ENCODE measurements at places on chromosomes 2 and 18. TPM values are rescaled to one million over a fixed set of nuclear protein-coding genes. Genes with fewer than 3 reads are reported as not detected.
A peak's percentile ranks its signal among the peaks of the same experiment; 100 is the strongest.

DNA sequence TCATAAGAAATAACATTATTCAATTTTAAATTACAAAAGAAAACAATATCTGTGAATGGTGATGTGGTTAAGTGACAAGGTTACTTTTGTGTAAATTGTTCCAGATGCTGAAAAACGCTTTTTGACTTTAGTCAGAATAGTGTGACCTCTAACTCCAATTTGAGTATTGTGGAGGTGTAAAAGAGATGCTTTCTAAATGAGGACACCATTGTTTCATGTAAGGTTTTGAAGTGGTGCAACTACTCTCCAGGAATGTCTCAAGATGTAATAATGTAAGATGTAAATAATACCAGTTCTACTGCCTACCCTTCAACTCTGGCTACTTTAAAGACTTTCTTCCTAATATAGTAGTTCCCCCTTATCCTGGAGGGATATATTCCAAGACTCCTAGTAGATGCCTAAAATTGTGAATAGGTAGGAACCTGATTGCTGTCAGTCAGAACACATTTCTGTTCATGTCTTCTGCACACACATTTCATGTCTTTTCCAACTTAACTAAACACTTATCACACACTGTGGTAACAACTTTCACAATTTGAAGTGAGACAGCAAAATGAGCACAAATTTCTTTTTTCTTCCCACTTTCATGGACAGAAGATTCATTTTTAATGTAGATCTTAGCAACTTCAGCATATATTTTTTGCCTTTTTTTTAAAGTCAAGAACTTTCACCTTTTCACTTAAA is 39.1 kb upstream of the PPP1R1C start:
- no peak for DNase-seq

DNA sequence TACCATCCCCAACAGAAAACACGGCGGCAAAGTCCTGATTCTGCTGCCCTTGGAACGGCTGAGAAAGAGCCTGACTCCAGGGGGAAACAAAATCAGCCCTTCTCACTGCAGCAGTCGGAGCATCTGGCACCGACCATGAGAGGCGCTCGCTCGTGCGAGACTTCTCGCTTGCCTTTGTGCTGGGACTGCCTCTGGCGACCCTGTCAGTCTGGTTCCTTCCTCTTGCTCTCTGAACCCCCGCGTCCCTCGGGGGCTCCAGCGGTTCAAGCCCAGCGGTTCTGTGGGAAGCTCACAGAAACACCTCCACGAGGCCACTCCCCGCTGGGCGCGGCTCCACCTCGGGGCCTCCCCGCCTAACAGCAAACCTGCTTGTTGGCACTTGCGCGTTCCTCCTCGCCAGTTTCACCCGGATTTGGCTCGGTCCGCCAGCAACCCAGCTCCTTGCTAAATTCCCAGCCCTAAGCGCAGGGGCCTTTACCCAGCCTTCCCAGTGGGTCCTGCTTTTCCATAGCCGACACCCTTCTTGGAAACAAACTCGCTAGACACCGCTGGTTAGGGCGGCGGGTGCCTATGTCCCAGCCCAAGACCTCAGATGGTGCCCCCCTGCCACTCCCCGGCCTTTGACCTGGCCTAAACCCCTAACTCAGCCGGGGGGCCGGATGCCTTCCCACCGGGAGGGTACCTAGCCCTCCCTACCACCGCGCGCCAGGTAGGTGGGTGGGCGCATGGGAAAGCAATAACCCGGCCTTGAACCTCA is 2.2 kb downstream of the RND3 start:
- DNase-seq: peak; percentile 92

GRCh38 chr2:144414324-144414845 is 105.5 kb downstream of the ZEB2 start:
- peak; percentile 48 for DNase-seq

- no peak for DNase-seq
These were observed 186.5 kb upstream of the HDAC4 start for GRCh38 chr2:239587311-239587731.

GRCh38 chr2:148508878-148509287 is 135.7 kb upstream of the EPC2 start:
- DNase-seq: no peak

DNA sequence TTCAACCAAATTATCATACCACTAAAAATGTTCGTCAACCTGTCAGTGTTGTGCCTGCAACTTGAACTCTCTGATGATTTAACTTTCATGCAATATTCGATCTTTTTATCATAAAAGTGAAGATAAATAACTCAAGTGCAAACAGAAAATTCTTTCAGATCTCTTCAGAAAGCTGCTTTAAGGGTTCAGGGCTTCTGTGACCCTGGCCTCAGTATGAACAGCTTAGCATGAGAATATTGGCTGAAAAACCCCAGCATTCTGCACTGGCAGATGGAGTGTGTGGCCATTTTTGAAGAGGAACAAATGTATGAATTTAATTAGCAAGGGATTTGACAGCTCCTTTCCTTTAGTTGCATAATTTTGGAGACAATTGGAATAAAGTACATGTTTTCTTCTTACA is 851.4 kb upstream of the SOX11 start:
- DNase-seq: no peak

GRCh38 chr18:2254977-2255376 is 316.3 kb downstream of the METTL4 start:
- no peak for DNase-seq

- DNase-seq: no peak
These were observed 71.5 kb upstream of the TTC39C start for GRCh38 chr18:23943104-23943503.

- no peak for DNase-seq
These were observed 43.2 kb upstream of the GLS start for GRCh38 chr2:190837420-190837819.

- no peak for DNase-seq
These were observed 572.3 kb downstream of the IRS1 start for GRCh38 chr2:226227341-226227740.

GRCh38 chr2:8229546-8229986 is 452.3 kb upstream of the ID2 start:
- peak; percentile 70 for DNase-seq

The EGR4 gene
- total RNA-seq: not detected

DNA sequence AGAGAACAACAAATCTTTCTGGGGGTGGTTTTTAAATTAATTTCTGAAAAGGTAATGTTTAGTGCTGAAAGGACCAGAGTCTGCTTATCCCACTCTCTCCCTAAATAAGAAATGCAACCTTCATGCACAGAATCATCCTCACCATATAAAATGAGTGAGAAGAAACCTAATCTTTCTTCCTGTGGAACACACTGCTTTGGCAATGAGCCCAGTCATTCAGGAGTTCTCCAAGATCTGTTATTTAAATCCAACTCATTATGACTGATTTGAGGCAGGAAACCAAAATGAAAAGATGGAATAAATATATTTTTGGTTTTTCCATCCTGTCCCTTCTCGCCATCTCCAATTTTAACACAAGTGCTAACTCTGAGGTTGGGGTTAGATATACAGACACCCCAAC is 228.3 kb downstream of the SRBD1 start:
- no peak for DNase-seq

The OXER1 gene
- 3.1 TPM for total RNA-seq

Measured in ureter (tissue), 1 donor.